Hair follicle dermal papilla cell (primary cell): ENCODE measurements at places on chromosomes 1 and 21. TPM values are rescaled to one million over a fixed set of nuclear protein-coding genes. Genes with fewer than 3 reads are reported as not detected.

Gene AMPD2
- 140 and 147 TPM in 2 replicates for total RNA-seq

Gene CFAP74
- not detected in 2 replicates for total RNA-seq

Gene CASZ1
- 0.36 and 0.49 TPM in 2 replicates for total RNA-seq

Gene GSTM3
- 70.7 and 124 TPM in 2 replicates for total RNA-seq

Gene RIPK4
- total RNA-seq: 0.49 TPM in 2 replicates

Gene DHRS3
- 95.1 and 100 TPM in 2 replicates for total RNA-seq

Gene LENEP
- not detected in 2 replicates for total RNA-seq

Gene FCGR3B
- total RNA-seq: not detected in 2 replicates
